Esophagus squamous epithelium (tissue), 5 donors: ENCODE measurements at places on chromosomes 12 and 14.

GRCh38 chr12:111597831-111598636, 1.1 kb downstream of the ATXN2 start:
- DNase-seq, result no peak
- H3K27me3 ChIP-seq, result no peaks in the 10 kb centered on the region
- no peaks in the 10 kb centered on the region for H3K36me3 ChIP-seq
- H3K27ac ChIP-seq, result peak overlapping the region; percentile 100
- peaks cover 29% of the 10 kb centered on the region for H3K4me1 ChIP-seq
- peak overlapping the region; percentile 84 for H3K4me3 ChIP-seq

DNA sequence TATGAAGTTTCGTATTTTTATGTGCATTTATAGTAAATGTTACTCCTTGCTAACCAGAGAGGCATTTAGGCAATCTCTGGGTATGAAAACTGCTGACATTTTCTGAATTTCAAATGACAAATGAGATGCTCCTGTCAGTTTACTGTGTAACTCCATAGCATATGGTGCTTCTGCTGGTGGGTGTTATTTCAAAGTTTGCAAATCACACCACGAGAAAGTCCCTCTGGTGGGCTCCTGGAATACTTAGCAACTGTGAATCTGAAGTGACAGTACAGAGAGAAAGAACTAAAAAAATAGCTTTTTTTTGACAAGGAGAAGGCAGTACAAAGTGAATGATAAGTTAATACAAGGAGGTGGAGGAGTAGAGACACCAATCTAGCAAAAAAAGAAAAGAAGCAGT, 161.5 kb downstream of the DERA start:
- no peak for DNase-seq
- no peaks in the 10 kb centered on the region for H3K4me1 ChIP-seq
- no peak overlapping the region for H3K27ac ChIP-seq
- no peak overlapping the region for H3K4me3 ChIP-seq
- no peaks in the 10 kb centered on the region for H3K36me3 ChIP-seq

GRCh38 chr14:64232095-64232838, 61.9 kb downstream of the ESR2 start:
- H3K36me3 ChIP-seq, result peaks cover 60% of the 10 kb centered on the region
- H3K27me3 ChIP-seq, result no peaks in the 10 kb centered on the region
- no peak overlapping the region for H3K4me3 ChIP-seq
- peak overlapping the region; percentile 0 for H3K27ac ChIP-seq
- H3K4me1 ChIP-seq, result peaks cover 5% of the 10 kb centered on the region

DNA sequence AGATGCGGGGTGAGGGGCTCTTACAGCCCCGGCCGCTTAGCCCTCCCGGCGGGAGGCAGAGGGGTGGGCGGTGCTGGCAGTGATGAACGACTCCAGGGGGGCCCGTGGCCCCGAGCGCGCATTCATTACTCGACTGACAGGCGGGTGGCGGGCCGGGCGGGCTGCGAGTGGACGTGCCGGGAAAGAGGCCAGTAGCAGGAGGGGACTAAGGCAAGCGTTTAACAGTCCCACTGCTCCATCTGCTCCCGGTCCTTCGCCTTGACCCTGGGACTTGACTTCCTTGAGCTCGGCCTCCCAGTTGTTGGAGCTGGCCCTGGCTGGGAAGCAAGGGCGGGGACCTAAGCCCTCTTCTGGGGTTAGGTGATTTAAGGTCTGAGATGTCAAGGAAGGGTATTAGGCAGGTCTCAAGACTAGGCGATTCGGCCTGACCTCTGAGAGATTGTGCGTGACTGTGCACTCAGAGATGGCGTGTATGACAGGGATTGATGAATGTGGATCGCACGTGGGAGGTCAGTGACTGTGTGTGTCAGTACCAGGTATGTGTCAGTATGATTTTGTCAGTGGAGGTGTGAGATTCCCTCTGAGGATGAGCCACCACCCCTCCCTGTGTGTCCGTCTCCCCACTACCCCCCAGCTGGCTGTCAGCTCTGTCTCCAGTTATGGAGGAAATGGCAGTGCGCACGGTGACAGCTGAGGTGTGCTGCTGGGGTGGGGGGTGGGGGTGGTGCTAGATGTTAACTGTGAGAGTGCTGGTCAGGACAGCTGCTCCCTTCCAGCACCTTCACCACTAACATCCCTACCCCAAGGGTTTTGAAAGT, 3.6 kb upstream of the DNAJC22 start:
- peaks cover 16% of the 10 kb centered on the region for H3K27me3 ChIP-seq
- no peak for DNase-seq
- no peak overlapping the region for H3K27ac ChIP-seq
- peaks cover 54% of the 10 kb centered on the region for H3K4me1 ChIP-seq
- peak overlapping the region; percentile 11 for H3K4me3 ChIP-seq

DNA sequence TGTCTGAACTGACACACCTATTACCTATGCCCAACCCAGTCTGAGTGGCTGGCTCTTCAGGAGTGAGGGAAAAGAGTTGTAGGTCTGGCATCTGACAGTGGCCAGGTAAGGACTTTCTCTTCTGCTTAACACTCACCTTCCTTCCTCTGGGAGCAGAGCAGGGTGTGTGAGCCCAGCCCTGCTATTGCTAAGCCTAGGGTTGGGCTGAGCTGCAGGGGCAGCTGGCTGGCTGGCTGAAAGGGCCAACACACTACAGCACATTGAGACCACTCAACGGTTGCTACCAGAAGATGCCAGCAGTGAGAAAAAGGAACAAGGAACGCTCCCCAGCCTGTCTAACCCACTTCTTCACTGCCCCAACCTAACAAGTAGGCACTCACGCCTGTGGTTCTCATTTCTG, 201.2 kb downstream of the DPF3 start:
- H3K36me3 ChIP-seq, result no peaks in the 10 kb centered on the region
- H3K27ac ChIP-seq, result no peak overlapping the region
- H3K4me1 ChIP-seq, result no peaks in the 10 kb centered on the region
- no peak overlapping the region for H3K4me3 ChIP-seq

DNA sequence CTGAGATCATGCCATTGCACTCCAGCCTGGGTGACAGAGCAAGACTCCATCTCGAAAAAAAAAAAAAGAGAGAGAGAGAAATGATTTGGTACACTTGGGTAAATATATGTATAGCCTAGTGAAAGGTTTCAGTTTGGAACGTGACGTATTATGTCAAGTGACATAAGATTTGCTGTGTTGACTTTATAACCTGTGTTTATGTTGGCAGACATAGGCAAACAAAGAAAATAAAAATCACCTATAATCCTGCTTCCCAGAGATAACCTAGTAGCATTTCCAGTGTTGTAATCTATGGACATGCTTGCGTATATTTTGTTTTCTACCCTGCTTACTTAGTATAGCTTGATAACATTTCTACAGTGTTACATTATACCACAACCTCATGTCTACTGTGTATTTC, 16.7 kb downstream of the ERG28 start:
- H3K36me3 ChIP-seq, result no peaks in the 10 kb centered on the region
- no peak for DNase-seq
- no peak overlapping the region for H3K27ac ChIP-seq
- no peak overlapping the region for H3K4me3 ChIP-seq
- H3K27me3 ChIP-seq, result no peaks in the 10 kb centered on the region
- H3K4me1 ChIP-seq, result no peaks in the 10 kb centered on the region

DNA sequence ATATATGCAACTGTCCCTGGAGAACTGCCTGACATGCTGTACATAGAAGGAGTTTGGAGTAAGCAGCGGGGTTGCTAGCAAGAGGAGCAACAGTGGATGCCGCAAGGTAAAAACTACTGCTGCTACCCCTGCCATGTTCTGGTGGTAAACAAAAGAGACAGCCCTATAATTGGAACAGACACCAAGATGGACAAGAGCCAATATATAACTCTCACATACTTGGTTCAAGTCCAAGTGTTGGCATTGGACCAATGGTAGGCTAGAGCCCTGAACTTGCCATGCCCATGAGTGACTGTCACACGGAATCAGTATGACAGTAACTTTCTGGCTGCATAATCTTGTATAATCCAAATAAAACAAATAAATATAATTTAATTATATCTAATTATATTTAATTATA, 13.7 kb downstream of the ATXN7L3B start:
- H3K4me3 ChIP-seq, result no peak overlapping the region
- H3K36me3 ChIP-seq, result peaks cover 8% of the 10 kb centered on the region
- no peak overlapping the region for H3K27ac ChIP-seq
